ENCODE measurements at places on chromosomes 13 and 19.
A peak's percentile ranks its signal among the peaks of the same experiment; 100 is the strongest.

- DNase-seq: no peak
These were observed 1485.3 kb downstream of the PCDH9 start for GRCh38 chr13:65744836-65745235.

DNA sequence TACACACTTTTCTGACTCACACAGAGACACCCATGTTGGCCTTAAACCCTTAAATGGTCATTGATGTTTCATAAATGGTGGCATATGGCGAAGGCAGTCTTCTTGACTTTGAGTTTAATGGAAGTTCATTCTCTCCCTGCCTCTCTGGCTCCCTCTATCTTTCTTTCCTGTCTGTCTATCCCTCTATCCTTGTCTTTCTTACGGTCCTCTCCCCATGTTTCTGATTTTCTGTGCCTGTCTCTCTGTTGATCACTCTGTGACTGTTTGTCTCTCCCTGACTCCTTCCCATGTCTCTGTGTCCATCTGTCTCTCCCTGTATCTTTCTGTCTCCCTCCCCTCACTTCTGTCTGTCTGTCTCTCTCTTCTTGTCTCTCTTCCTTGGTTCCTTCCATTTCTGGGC, 43.2 kb upstream of the SHKBP1 start:
- no peak for DNase-seq

DNA sequence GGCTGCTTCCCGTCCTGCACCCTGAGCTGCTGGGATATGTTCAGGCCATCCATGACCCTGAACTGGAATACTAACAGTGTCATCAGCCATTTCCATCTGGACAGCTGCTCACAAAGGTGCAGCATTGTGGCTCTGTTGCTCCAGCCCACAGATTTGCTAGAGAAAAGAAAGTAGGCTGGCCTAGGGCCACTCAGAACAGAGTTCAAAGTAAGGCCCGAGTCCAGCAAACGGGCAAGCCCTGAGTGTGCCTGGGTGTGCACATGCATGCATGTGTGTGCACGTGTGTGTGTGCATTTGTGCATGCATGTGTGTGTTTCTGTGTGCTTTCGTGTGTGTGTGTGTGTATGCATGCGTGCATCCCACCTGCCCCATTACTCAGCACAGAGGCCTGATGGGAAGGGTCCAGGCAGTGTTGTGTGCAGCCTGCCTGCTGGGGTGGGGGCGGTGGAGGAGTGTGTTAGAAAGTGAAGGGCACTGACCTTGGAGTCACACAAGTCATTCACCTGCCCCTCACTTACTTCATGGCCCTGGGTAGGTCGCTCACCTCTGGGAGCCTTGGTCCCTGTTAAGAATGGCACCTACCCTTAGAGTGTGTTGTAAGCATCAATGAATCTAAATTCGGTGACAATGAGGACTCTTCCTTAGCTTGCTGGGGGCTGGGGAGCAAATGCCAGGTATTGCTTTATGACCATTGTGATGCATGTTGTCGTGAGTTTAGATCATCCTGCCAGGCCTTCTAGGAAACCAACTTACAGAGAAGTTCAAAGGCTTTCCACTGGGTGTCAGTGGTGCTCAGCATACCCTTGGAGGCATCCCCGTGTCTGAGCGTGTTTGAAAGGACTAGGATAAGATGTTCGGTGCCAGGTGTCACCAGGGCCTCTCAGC, 53.2 kb downstream of the GPR12 start:
- peak; percentile 66 for DNase-seq

GRCh38 chr19:43623889-43624670, 4.7 kb upstream of the ZNF428 start:
- no peak for DNase-seq

DNA sequence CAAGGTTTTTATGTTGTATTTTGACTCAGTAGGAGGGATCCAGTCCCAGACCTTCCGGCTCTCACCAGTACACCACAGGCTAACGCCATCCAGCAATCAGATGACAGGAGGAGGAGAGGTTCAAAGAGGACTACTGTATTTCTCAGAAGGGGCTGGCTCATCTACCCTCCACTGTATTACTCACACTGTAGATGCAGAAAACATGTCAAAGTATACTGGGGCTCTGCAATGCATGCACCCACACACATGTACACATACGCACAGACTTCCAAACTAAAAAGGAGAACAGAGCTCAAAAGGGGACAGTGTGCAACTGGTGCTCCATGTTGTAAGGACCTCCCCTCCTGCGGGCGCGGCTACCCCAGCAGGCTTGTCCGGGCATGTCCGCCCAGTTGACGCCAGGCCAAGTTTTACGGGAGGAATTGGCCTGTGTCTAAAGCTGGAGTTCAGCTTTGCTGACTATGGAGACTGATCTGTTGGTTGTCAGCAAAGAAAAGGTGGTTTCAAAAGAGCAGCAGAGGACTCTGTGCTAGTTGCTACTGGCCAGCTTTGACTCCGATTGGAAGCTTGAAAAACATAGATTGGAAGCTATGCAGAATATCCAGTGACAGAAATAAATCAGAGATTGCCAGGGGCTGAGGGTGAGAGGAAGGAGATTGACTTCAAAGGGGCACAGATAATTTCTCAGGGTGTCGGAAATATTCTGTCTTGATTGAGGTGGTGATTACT, 314.2 kb downstream of the DLEU7 start:
- peak; percentile 22 for DNase-seq

DNA sequence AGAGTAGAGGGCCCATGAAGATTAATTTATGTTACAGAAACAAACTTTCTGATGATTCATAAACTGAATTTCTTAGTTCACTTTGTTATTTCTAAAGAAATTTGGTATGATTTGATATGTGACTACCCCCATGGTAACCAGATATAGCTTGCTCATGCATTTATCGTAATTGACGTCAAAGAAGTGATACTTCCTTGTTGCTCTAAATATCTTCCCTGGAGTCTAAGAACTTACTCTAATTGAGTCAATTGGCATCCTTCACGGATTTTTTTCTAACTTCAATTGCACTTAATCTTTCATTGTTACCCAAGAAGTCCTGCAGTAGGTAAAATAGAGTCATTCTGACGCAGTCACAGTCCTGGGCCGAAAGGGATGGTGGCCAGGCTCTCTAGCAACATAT, 240.9 kb downstream of the GPC5 start:
- DNase-seq: no peak

DNA sequence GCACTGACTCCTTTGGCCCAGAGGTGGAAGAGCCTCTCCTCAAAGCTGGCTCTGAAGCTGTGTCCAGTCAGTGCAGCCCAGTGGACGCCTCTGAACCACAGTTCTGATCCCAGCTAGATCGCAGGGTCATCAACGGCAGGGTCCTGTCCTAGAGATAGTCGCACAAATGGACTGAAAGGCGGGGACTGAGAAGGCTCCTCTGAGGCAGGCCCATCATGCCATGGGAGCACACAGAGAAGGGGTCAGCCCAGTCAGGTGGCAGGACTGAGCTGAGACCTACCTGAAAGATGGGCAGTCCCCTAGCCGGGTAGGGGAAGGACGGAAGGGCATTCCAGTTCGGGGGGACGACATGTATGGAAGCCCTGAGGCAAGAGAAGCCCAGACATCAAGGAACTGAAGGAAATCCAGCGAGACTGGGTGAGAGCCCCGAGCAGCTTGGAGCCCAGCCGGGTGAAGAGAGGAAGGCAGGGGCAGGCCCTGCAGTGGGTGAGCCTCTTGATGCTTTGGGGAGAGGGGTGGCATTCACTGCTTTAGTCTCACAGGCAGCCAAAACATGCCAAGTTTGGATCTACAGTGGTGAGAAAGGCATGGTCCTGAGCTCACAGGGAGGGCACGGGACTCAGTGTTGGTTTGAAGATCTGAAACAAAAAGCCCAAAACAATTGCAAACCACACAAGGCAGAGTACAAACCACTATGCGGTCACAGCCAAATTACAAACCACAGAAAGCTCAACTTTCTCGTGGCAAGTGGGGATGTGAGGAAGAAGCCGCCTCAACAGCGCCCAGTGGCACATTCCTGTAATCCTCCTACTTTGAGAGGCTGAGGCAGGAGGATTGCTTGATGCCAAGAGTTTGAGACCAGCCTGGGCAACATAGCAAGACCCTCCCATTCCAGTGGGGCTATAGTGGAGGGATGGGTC, 10.0 kb downstream of the CALM3 start:
- DNase-seq: peak; percentile 47

- peak; percentile 90 for DNase-seq
These were observed 2.4 kb upstream of the NTN5 start for GRCh38 chr19:48674921-48675824.

GRCh38 chr13:105446197-105446596, 1089.3 kb downstream of the EFNB2 start:
- DNase-seq: no peak

GRCh38 chr19:19531951-19532805, 3.5 kb downstream of the YJEFN3 start:
- DNase-seq: peak; percentile 92

DNA sequence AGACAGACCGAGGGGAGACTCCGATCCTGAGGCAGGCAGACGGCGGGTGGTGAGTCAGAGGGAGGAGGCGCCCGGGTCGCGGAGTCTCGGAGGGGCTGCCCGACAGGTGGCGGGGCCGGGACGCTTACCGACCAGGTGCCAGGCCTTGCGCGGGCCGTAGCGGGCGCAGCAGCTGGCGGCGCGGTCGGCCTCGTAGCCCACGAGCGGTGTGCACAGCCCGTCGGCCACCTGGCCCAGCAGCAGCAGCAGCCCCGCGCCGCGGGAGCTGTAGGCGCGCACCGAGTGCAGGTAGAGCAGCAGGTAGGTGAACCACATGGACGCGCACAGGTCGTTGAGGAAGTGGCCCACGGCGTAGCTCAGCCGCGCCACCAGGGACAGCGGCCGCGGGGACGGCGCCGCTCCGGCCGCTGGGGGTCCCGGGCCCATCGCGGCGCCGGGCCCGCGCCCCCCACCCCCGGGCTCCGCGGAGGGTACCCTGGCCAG, 367 bp downstream of the MFSD12 start:
- DNase-seq: no peak

- DNase-seq: no peak
These were observed 30.0 kb downstream of the DCLK1 start for GRCh38 chr13:36101157-36101556.

DNA sequence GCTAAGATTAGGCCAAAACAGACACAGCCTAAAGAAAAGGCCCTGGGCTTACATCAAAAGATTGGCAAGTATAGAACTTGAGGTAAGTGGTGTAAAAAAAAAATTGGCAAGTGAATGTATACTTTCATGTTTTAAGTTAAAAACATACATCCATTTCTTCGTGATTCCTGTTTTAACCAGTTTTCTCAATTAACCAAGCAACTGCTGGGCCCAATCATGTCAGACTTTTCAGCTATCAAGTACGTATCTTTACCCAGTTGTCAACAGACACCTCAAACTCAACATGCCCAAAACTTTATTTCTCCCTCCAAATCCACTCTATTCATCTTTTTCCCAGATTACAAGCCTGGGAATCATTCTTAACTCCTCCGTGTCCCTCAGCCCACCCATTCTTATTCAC, 1.0 kb downstream of the PCID2 start:
- DNase-seq: no peak

DNA sequence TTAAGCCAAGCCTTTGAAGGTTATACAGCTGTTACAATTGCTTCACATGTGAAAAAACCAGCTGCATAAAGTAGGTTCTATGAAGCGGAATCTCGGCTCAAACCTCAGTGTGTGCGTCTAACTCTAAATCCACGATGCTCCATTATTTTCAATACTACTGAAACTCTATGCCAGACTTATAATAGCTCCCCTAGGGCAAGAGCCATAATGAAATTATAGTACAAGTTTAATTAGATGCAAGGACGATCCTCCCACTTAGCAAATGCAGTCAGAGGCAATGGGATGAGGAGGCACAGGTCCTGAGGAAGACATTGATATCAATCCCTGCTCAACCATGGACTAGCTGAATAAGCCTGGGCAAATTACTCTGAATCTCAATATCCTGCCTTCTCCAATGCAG, 31.1 kb downstream of the SLC7A1 start:
- no peak for DNase-seq

DNA sequence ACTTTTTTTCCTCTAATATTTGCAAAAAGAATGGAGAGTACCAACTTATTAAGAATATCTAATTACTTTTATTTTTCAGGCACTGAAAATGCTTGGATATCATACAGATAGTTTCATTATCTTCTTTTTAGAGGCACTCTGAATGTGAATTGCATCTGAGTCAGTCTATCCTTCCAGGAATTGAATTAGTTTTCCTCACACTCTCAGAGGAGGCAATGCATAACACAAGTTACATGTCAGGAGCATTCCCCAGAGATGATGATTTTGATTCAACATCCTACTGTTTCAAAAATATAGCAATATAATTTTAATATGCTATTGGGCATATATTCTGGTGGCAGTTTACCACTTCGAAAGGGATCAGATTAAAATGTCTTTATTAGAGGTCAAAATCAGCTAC, 1315.4 kb downstream of the PCDH9 start:
- DNase-seq: no peak

- DNase-seq: no peak
These were observed 9.0 kb downstream of the NACC1 start for GRCh38 chr19:13127051-13127450.

- no peak for DNase-seq
These were observed 168.9 kb downstream of the PTPRS start for GRCh38 chr19:5171711-5172110.

GRCh38 chr13:58587183-58587582, 955.6 kb downstream of the PCDH17 start:
- peak; percentile 82 for DNase-seq

GRCh38 chr19:46296722-46297461, at the start of gene HIF3A:
TSS of gene HIF3A (plus strand) at chr19:46297042. CDS start at chr19:46297077, 35 bp downstream.
- DNase-seq: no peak

GRCh38 chr13:76438050-76438449, 448.2 kb downstream of the KCTD12 start:
- no peak for DNase-seq

DNA sequence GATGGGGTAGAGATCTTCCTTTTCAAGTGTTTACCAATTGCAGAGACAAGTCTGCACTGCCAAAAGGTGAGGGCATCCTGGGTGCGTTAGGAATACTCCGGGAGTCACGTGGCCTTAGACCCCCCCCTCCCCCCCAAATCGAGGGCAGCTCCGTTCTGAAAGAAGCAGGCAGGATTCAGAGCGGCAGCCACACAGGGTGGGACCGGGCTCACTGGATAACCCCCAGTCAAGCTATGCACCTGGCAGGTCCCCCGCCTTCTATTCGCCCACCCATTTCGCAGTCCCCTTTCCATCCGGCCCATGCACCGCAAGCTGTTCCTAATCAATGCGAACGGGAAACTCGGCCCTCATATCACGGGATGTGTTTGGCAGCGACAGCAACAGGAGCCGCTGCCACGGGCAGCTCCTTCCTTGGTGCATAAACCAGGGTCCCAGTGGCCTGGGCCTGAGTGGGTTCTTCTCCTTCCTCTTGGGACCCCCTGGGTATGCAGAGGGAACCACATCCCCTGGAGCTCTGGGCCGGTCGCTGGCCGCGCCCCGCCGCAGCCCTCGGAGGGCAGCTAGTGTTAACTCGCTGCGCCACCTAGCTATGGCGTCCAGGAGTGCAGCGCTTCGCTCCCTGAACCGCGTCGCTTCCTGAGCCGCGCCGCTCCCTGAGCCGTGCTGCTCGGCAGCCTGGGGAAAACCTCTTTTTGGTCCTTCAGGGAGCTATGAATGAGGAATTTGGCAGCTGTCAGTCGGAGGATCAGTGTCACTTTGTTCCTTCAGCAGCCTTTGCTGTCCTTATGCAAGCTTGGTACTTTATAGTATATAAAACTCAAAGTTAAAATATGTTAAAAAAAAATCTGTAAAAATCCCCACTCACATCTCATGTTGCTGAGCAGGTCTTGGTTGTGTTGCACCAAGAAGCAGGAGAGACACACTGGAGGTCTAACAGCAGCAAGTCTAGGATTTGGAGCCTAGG, 41.4 kb downstream of the LYL1 start:
- DNase-seq: peak; percentile 93

- no peak for DNase-seq
These were observed 206.6 kb upstream of the SLC10A2 start for GRCh38 chr13:103272770-103273169.

Data from suppressor macrophage (primary cell).